Posterior vena cava (tissue), 2 donors: ENCODE measurements at places on chromosomes 7 and 10. TPM values are rescaled to one million over a fixed set of nuclear protein-coding genes. Genes with fewer than 3 reads are reported as not detected.

GRCh38 chr7:68295386-68295785 lies 1298.8 kb downstream of the TYW1 start:
- no peak for DNase-seq

Gene GPR15LG
- total RNA-seq: not detected

Gene APBB1IP
- 20.5 TPM for total RNA-seq

Gene DKK1
- 3.3 TPM for total RNA-seq

Gene CSGALNACT2
- total RNA-seq: 31.8 TPM
